ENCODE measurements at places on chromosomes 3 and 15.

DNA sequence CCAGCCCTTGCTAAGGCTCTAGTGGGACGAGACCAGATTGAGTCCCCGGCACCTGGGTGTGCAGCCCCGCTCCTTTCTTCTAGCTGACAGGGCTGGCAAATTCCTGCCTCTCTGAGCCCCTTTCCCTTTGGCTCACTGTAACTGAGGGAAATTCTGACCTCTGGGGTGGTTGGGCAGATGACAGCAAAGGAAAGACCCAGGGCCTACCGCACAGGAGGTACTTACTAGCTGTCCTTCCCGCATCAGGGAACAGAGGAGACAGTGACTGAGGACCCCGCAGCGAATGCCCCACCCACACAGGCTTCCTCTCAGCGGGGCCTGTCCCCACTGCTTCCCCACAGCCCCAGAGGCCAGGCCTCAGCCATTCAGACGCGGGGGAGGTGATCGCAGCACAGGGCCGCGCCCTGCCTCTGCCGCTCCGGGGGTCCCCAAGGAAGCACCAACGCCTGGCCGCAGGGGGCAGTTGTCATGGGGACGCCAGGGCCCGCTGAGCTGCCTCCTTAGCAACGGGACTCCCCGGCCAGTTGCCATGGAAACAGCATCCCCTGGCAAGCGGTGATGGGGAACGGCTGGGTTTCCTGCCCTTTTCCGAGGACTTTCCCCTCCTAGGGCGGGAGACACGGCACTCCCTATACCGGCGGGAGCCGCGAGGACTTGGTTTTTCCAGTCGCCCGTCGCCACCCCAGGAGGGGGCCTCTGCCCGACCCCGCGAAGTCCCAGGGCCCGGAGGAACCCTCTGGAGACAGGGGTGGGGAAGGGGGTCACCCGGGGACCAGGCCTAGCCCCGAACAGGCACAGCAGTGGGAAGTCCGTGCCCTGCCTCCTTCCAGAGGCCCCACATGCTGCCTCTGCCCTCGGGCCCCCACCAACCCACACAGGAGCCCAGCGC is 50.1 kb downstream of the HCN4 start:
- no peak for DNase-seq

DNA sequence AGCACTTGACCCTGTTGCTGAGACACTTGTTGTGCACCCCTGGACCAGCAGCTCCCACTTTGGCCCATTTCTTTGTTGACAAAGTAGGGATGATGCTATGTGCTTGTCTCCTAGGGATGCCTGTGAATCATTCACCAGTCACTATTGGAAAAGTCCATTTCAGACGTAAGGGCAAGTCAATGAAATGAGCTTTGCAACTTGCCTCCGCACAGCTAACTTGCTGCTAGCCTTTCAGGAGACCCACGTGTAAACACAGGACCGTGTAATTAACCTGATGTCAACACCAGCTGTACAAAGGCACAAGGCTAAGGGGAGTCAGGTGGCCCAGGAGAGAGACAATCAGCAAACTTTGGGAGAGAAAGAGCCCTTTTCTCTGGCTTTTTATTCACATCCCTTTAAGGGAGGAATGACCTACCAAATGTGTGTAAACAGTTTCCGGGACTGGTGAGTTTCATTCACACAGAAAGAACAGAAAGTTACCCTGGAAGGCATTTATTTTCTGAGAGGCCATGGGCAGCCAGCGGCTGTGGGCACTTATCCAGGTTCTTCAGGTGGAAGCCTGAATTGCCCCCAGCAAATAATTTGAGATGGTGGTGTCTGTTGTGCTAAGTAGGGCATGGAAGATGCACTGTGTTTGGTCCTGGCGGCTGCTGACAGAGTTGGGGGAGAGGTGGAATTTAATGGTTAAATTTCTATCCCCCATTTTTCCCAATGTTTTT is 54.0 kb downstream of the TIPARP start:
- no peak for DNase-seq

DNA sequence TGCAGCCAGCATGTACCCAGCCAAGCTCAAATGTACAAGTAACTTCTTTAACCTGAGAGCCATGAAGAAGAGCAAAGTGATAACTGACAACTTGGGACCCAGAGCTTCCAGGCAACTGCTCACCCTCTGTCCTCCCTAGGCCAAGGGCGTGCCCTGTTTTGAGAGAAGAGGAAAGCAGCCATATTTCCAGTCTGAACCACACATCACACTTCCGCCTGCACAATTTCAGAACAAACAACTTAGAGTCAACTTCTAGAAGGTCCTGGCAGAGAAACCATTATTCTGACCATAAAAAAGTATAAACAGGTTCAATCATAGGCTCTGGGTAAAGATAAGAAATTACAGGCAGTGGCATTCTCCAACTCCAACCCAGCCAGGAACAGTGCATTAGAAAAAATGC is 50.1 kb downstream of the ITGB5 start:
- no peak for DNase-seq

DNA sequence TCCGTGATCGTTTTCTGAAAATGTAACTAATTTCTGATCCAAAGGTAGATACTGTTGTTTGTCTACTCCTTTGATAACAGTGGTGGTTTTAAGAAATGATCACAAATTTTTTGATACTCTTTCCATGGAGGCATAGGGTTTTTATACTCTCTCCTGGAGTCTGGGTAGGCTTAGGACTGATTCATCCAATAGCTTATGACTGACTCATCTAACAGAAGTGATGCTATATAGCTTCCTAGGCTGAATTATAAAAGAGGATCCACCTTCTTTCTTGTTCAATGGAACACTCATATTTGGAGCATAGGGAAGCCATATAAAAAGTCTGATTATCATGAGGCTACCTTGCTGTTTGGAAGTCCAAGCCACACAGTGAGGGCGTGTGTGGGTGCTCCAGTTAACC is 84.3 kb downstream of the CHST2 start:
- no peak for DNase-seq

Measured in activated CD4-positive, alpha-beta T cell treated with anti-CD3 and anti-CD28 coated beads, Interleukin-10, Interleukin-2, amounts not matched to agents 100 ng/mL and 50 ng/mL, durations not matched to agents 16 hours and 8 hours (primary cell).